Activated CD4-positive, alpha-beta T cell treated with anti-CD3 and anti-CD28 coated beads, Interleukin-2, amount 50 U/mL, for 48 hours (primary cell): ENCODE measurements at places on chromosomes 11 and 22.

DNA sequence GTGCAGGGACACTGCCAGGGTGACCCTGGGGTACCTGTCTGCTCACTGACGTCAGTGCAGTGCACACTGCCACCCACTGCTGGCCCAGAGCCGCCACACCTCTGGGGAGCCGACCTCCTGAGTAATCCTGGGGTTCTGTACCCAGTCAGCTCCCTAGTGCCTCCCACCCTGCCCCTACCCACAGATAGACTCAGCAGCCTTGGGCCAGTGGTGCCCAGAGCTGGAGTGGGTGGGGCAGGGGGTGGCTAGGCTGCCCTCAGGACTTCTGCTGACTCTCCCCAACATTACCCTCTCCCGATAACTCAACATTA is 5.8 kb downstream of the NRXN2 start:
- no peak for DNase-seq

DNA sequence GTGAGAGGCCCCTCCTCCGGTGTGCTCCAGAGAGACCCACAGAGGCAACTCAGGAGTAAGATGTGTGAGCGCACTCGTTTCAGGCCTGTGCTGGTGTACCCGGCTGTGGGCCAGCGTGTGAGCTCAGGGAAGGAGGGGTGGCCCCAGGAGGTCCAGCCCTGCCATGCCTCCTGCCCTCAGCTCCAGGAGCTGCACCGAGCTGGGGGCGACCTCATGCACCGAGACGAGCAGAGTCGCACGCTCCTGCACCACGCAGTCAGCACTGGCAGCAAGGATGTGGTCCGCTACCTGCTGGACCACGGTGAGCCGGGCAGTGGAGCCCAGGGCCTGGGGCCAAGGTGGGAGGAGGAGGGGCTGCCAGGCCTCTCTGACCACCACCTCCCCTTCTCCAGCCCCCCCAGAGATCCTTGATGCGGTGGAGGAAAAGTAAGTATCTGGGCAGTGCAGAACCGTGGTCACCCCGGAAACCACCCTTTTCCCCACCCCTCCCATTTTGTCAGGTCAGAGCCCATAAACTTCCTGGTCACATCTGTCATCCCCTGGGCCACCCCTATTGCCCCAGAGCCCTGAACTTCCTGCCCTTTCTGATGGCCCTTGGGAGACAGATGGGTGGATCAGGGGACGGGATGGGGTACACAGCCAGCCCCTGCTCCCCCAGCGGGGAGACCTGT is 2.5 kb upstream of the MDK start:
- DNase-seq, result no peak

DNA sequence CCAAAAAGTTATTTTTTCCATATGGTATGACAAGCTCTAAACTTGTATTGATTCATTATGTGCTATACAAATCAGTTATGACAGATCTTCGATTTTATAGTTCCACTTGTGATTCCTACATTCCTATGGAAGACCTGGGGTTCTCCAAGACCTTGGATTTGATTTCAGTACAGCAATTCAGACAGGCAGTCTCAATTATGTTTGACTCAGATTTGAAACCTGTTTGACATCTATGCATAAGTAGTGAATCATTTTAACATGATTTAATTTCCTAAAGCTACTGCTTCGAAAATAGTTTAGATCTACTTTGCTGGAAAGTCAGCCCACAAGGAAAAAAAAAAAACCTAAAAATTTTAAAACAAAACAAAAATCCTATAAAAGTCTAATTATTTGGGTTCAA is 820.4 kb downstream of the LUZP2 start:
- DNase-seq, result no peak

DNA sequence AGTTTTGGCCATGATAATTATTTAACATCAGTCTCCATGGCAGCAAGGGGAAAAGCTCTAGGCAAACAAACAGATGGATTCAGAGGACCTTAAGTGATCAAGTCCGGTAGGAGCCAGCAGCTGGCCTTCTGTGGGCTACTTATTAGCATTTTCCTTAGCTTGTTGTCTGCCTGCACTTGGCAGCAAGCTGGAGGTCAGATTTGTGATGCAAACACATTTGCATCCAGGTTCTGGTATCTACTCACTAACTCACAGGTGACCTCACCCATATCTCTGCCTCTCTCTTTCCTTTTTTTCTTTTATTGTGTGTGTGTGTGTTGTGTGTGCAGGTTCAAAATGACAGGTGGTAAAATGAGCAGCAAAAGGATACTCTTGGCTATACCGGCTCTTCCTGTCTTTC is 32.3 kb downstream of the ARHGAP42 start:
- DNase-seq, result no peak

- no peak for DNase-seq
Measured at GRCh38 chr11:59818572-59818971, 8.0 kb upstream of the MRPL16 start.

DNA sequence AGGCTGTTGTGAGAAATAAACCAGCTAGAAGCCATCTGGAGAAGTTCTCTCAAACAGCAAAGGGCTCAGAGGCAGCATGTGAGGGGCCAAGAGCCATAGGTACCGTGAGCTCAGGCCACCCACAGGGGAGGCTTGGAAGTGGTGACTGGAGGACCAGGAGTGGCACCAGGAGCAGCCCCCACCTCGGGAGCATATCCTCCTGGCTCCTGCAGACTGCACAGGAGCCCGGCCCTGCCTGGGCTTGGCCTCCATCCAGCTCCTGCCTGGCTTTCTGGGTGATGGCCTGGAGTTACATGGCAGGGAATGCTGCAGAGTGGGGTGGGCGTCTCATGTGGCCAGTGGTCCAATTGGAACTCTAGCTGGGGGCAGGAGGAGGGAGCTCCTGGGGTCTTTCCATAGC is 4.2 kb upstream of the MPPED1 start:
- DNase-seq, result no peak

DNA sequence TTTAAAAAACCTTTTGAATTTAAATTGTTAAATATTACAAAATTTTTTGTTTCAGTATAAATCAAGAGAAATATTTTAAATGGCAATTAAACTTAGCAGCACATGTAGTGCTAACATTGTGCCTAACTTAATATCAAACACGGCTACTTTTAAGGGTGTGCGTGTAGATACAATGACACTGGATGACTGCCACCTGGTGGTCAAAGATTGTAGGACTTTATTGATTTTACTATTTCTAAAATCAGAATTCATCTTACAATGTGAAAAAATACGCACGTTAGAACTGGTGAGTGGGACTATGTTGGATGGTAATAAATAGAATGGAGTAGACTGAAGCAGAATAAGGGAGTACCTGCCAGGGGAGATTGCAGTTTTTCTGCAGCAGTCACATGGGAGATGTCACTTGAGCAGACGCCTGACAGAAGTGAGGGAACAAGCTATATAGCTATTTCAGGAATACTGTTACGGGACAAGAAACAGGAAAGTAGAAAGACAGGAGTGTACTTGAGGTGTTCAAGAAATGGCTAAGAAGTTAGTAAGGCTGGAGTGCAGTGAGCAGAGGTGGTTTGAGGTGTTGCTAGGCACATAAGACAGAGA is 52.9 kb downstream of the UVRAG start:
- DNase-seq, result no peak

DNA sequence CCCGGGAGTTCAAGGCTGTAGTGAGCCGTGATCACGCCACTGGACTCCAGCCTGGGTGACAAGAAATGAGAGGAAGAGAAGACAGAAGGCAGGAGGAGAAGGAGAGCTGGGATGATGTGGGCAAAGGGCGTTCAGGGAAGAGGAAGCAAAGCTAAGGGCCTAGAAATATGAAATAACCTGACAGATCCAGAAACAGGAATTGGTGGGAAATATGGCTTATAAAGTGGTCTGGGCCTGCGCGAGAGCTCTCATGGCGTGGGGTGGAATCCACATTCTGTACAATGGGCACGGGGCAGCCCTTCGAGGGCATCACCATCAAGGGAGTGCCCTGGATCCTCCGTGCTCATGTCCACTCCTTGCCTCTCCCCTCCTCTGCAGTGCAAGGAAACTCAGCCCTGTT is 46.8 kb upstream of the RASSF10 start:
- DNase-seq, result no peak

- DNase-seq, result no peak
Measured at GRCh38 chr11:109507331-109507730, 85.3 kb downstream of the C11orf87 start.
